PC-3 (cell line): ENCODE measurements at places on chromosomes 2 and 18. TPM values are rescaled to one million over a fixed set of nuclear protein-coding genes. Genes with fewer than 3 reads are reported as not detected.
A peak's percentile ranks its signal among the peaks of the same experiment; 100 is the strongest.

GRCh38 chr2:62991605-62992004, 59.0 kb upstream of the OTX1 start:
- no peaks in the 10 kb centered on the region for H3K4me1 ChIP-seq
- no peak overlapping the region for H3K27ac ChIP-seq
- DNase-seq: no peak
- H3K36me3 ChIP-seq: peaks cover 17% of the 10 kb centered on the region; the same call in 1 of the 2 replicates
- no peaks in the 10 kb centered on the region for H3K27me3 ChIP-seq
- H3K4me3 ChIP-seq: no peak overlapping the region

DNA sequence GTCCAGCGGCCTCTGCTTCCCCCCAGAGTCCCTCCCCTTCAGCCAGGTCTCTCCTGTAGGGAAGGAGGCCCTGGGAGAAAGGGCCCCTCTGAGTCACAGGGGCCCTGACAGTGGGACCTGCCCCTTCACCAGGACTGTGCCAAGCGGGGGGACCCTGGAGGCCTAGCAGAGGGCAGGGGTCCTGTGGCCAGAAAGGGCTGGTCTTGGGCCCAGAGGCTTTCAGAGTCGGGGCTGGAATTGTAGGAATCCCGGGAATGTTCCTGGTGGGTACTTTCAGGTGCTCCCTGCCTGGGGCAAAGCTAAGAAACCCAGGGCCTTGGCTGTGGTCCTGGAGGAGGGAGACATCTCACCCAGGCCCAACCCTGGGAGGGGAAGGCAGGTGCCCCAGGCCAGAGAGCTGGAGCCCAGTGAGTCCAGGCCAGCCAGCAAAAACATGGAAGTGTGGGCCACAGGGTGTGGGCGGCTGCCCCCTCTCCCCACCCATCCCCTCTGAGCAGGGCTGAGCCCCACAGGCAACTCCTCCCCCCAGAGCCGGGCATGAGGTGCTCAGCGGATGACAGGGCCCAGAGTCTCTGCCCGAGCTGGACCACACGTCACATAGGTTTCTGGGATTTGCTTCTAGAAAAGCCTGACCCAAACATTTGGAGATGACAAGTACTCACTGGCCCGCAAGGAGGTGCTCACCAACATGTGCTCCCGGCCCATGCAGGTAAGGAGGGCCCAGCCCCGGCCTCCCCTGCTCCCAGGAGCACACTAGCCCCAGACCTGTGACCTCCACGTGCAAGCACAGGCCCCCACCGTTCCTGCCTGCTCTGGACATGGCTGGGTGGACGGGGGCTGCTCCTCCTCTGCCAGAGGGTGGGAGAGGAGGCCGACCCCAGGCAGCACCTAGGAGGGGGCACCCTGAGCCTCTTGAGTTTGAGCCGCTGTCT, 48.2 kb upstream of the ALPP start:
- H3K4me1 ChIP-seq: no peaks in the 10 kb centered on the region
- H3K27ac ChIP-seq: no peak overlapping the region
- H3K36me3 ChIP-seq: no peaks in the 10 kb centered on the region
- no peaks in the 10 kb centered on the region for H3K27me3 ChIP-seq
- DNase-seq: no peak

DNA sequence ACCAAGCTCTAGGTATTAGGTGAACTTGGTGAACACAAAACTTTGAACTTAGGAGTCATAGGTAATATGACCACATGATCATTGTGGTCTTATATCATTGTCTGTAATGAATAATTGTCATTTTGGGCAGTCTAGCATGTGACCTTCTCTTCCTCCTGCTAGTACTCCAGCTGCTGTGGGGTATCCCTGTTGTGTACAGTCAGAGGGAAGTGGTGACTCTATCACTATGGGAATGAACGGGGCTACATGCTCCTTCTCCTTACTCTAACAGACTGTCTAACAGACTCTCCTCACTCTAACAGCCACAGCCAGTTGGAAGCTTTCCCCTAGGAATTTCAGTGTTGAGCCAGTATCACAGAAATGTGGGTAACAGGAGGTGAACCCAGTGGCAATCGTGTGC, 68.2 kb upstream of the NEDD4L start:
- H3K4me3 ChIP-seq: no peak overlapping the region
- no peak for DNase-seq
- no peaks in the 10 kb centered on the region for H3K27me3 ChIP-seq
- no peaks in the 10 kb centered on the region for H3K4me1 ChIP-seq

DNA sequence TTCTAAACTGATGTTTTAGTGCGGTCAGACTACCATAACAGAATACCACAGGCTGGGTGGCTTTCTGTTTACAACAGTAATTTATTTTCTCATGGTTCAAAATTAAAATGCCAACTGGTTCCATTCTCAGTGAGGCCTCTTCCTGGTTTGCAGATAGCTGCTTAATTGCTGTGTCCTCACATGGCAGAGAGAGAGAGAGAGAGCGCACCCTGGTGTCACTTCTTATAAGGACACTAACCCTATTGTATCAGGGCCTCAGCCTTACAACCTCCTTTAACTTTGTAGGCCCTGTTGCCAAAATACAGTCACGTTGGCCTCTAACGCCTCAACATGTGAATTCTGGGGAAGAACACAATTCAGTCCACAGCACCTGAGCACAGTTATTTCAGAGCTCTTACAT, 37.5 kb upstream of the ZNF385B start:
- peak; percentile 79 for DNase-seq
- H3K36me3 ChIP-seq: no peaks in the 10 kb centered on the region
- no peaks in the 10 kb centered on the region for H3K27me3 ChIP-seq
- no peak overlapping the region for H3K4me3 ChIP-seq

GRCh38 chr2:145352484-145352883, 832.6 kb upstream of the ZEB2 start:
- H3K36me3 ChIP-seq: no peaks in the 10 kb centered on the region
- no peak overlapping the region for H3K27ac ChIP-seq
- no peaks in the 10 kb centered on the region for H3K27me3 ChIP-seq

DNA sequence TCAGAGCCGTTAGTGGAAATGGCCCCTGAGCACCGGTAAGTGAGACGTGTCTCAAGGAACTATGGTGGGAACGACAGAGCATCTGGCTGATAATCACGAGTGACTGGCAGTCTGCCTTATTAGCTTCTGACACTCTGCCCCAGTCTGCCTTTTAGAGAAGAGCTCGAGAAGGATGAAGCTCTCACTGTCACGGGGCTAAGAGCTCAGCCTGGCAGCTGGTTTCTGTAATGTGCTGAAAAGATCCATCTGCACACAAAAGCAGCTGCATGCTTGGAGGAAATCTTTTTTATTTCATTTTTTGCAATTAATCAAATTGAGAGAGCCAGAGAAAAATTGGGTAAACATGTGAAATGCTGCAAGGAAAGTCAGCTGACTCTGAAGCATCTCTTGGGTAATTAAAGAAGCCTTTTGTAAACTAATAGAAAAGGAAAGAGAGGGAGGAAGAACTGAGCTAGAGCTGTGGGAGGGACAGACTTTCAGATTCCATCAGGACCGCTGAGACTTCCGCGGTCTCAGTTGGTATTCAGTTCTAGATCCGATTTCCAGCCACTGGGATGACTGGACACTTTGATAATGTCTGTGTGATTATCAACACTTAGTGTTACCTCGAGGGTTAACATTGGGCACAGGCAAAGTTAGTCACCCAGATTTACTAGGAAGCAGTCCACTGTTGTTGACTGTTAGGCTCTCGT, 24.4 kb downstream of the MBP start:
- H3K4me3 ChIP-seq: no peak overlapping the region
- no peaks in the 10 kb centered on the region for H3K27me3 ChIP-seq
- H3K36me3 ChIP-seq: peaks cover 13% of the 10 kb centered on the region; the same call in 1 of the 2 replicates
- peaks cover 14% of the 10 kb centered on the region for H3K4me1 ChIP-seq
- no peak overlapping the region for H3K27ac ChIP-seq

DNA sequence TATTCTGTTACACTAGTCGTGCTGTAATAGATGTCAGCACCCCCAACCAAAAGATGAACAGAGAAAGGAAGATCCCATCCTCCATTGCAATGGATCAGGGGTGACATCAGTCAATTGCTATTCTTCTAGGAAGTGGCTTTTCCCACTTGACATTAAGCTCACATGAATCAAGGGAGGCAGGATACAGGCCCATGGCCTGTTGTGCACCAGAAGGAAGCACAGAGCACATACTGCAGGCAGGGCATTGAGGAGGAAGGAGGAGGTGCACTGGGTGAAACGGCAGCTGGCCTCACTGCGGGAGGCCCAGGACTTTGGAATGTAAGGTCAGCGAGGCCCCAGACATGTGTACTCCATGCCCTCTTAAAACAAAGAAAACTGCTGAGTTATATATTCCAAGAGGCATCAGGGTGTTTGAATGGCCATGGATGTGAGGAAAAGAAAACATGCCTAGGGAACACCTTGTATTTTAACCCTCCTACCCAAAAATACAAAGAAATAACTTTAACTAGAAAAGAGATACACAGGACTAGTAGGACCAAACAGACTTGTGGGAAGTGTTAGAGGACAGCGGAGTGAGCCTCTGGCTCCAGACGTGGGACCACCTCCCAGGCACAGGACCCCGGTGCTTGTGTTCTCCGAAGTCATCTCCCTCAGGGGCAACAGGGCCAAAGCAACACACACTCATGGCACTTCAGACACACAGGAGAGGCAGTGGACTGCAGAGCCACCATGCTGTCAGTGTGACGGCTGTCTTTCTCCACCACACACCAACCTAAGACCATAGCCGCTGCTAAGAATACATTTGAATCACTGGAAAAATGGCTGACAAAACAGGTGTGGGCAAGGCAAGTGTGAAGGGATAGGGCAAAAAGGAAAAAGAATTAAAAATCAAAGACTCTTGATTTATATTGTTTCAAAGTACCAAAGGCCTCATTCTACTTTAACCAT, 51.4 kb upstream of the RIOK3 start:
- peaks cover 3% of the 10 kb centered on the region; the same call in 1 of the 2 replicates for H3K36me3 ChIP-seq
- no peak overlapping the region for H3K4me3 ChIP-seq
- H3K4me1 ChIP-seq: peaks cover 5% of the 10 kb centered on the region; the same call in 1 of the 2 replicates
- no peaks in the 10 kb centered on the region for H3K27me3 ChIP-seq
- no peak overlapping the region for H3K27ac ChIP-seq
- no peak for DNase-seq

Gene ZSWIM2
- not detected in 2 replicates for total RNA-seq

Gene BMP10
- total RNA-seq: not detected in 2 replicates

Gene FARP2
- 24.5 and 29.9 TPM in 2 replicates for total RNA-seq

Gene FLACC1
- total RNA-seq: 0.26 and 5.9 TPM in 2 replicates
